ENCODE measurements at places on chromosomes 3 and 15. TPM values are rescaled to one million over a fixed set of nuclear protein-coding genes. Genes with fewer than 3 reads are reported as not detected.

DNA sequence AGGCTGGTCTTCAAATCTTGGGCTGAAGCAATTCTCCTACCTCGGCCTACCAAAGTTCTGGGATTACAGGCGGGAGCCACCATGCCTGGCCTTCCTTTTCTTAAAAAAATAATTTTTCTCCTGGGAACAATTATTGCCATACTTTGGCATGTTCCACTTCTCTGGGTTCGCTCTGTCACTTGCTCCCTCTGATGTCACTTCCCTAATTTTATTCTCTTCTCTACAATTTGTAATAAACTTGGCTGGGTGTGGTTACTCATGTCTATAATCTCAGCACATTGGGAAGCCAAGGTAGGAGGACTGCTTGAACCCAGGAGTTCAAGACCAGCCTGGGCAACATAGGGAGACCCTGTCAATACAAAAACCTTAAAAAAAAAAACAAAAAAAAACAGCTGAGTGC is 6.1 kb upstream of the IMPDH2 start:
- DNase-seq: no peak

The GLCE gene
- total RNA-seq: 4.0 TPM

DNA sequence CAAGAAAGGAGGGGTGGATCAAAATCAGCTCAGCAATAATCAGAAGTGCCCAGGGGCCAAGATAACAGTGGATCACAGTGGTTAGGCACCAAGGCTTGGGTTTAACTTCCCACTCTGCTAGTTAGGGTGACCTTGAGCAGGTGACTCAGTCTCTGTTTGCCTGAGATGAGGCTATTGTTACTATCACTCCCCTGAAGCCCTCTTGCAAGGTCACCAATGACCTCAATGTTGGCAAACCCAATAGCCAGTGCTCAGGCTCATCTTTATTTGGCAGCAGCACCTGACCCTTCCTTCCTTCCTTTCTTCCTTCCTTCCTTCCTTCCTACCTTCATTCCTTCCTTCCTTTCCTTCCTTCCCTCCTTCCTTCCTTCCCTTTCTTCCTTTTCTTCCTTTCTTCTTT is 102.4 kb upstream of the HACD2 start:
- no peak for DNase-seq

The MAGEF1 gene
- total RNA-seq: 13.0 TPM

DNA sequence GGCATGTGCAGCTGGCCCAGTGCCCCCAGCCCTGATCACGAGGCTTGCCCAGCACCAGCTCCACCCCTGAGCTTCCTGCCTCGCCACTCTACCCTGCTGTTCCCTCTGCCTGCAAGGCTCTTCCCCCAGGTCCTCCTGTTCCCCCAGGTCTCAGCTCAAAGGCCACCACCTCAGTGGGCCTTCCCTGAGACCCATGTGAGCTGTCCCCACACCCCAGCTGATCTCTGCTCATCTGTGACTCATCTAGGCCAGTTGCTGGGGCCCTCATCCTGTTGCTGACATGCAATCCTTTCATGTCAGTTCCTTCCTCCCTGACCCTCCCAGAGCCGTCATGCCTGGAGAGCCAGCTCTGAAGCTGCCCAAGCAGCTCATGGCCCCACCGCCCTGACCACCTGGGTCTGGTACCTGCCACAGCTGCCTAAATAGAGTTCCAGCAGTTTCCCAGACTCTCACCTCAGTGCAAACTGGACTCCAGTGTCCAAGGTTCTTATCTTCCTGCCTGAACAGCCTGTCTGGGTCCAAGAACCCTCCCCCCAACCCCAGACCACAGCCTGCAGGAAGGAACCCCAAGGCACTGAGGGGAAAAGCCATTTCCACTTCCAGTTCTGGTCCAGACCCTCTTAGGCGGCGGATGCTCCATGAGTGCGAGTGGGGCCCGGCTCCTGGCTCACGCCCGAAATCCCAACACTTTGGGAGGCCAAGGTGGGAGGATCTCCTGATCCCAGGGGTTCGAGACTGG is 116.6 kb upstream of the IQSEC1 start:
- DNase-seq: no peak

GRCh38 chr3:98875535-98875934 is 26.0 kb downstream of the DCBLD2 start:
- DNase-seq: no peak
